ENCODE measurements at places on chromosomes 12 and 14. TPM values are rescaled to one million over a fixed set of nuclear protein-coding genes. Genes with fewer than 3 reads are reported as not detected.

GRCh38 chr14:23062002-23062401, 4.7 kb upstream of the CDH24 start:
- DNase-seq: peak; percentile 95

- no peak for DNase-seq
Observed at GRCh38 chr12:68867606-68868005, 59.6 kb downstream of the MDM2 start.

DNA sequence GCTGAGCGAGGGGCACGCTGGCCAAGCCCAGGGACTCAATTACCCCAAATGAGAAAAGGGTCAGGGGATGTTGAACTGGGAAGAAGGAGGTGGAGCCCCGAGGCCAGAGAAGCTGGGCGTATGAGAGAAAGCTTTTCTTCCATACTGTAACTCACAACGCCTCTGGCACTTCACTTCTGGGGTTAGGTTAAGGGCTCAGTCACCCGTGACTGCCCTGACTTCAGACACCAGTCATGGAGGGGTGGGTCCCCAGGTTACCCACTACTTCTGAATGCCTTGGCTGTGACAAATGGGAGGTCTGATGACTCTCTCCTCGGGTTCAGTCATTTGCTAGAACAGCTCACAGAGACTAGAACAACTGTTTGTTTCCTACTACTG, 5.5 kb upstream of the GPR132 start:
- DNase-seq: no peak

GRCh38 chr14:74347097-74347794, 1.0 kb upstream of the VRTN start:
- no peak for DNase-seq

- DNase-seq: no peak
Observed at GRCh38 chr12:3222979-3223378, 145.8 kb downstream of the TSPAN9 start.

- DNase-seq: peak; percentile 34
Observed at GRCh38 chr12:16165506-16165905, 112.0 kb downstream of the SLC15A5 start.

GRCh38 chr12:57817261-57817989, 1.1 kb downstream of the AVIL start:
- DNase-seq: no peak

- DNase-seq: no peak
Observed at GRCh38 chr12:53207042-53207441, at the start of gene ITGB7. TSS of gene ITGB7 (minus strand) at chr12:53207251. CDS start at chr12:53200443, 6,808 bp downstream.

DNA sequence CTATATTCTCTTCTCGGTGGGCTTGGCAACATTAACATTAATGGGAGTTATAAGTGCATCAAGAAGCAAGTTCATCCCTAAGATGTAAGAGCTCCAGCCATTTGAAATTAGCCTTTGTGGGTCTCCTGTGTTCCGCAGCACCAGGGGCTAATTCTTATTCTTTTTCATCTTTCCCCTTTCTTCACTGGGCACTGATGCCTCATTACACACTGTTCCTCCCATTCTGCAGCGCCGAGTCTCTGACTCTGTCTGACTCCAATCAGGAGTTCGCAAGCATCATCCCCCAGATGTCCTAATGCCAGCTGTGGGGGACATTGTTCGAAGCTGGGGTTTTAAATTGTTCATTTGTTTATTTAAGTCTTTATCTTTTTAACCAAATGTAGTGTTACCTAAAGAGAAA, 341.3 kb downstream of the EGLN3 start:
- DNase-seq: no peak

GRCh38 chr12:119940897-119941296, 48.1 kb upstream of the BICDL1 start:
- DNase-seq: peak; percentile 80

DNA sequence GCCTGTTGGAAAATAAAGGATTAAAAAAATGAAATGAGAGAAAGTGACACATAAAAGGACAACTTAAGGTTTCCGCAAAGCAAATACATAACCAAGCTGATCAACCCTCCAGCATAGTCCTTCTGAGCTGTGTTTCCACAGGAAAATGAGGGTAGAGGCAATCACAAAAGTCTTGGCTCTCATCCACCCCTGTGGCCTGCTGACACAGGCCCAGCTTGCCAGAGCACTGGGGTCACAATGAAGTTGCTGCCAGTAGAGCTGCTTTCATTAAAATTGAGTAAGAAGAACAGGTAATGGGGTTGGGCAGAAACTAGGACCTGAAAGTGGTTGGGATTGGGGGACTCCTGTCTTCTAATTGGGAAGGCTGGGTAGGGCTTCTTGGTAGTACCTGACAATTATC, 65.9 kb downstream of the RERG start:
- DNase-seq: no peak

GRCh38 chr12:84811291-84811690, 101.3 kb downstream of the SLC6A15 start:
- no peak for DNase-seq

Gene TBC1D30
- 9.8 TPM for total RNA-seq

Gene TAMALIN
- total RNA-seq: 26.4 TPM

Gene SH2B3
- total RNA-seq: 34.7 TPM
